ENCODE measurements at places on chromosomes 4 and X. TPM values are rescaled to one million over a fixed set of nuclear protein-coding genes. Genes with fewer than 3 reads are reported as not detected.

Gene PITX2
- 14.3 TPM for total RNA-seq

DNA sequence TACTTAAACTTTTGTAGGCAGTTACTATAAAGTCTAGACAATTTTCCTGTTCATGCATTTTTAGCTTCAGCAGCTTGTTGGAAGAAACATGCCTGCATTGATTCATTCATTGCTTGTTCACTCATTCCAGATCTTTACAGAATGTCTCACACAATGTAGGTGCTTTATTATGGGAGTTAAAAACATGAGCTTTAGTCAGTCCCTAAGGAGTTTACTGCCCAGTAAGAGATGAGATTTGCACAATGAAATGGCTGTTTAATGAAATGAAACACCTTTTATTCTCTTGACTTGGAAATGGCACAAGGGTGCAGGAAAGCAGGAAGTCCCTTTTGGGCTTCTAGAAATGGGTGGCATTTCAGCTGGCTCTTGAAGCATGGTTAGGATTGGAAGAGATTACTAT is 2.9 kb downstream of the NOCT start:
- no peak for DNase-seq

DNA sequence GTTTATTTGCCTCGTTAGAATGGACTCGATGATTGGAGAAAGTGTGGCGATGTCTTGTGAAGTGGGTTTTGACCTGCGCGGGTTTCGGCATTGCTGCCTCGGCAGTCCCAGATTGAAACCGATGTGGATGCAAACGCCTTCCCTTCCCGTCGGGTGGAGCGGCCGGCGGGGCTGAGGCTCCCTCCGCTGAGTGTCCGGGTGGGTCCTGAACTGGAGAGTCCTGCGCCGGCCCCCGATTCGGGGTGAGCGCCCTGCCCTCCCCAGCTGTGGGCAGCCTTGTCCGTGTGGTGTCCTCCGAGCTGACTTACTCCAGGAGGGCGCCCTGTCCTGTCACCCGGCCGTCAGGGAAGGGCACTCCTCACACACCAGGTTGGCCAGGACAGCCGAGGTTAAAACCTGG is 75.3 kb upstream of the PSAPL1 start:
- DNase-seq, result no peak

- no peak for DNase-seq
Observed at GRCh38 chrX:148541584-148541940, 41.1 kb downstream of the AFF2 start.

GRCh38 chr4:3313139-3313538 is 20.3 kb downstream of the RGS12 start:
- DNase-seq, result no peak
